ENCODE measurements at places on chromosomes 5 and 9.

DNA sequence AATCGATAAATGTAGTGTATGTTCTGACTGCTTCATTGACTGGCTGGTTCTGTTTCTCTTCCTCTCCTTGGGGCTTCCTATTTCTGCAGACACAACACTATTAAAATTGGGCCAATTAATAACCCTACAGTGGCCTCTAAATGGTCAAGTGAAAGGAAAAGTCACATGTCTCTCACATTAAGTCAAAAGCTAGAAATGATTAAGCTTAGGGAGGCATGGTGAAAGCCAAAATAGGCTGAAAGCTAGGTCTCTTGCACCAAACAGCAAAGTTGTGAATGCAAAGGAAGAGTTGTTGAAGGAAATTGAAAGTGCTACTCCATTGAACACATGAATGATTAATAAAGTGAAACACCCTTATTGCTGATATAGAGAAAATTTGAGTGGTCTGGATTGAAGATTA lies 58.2 kb downstream of the CCNH start:
- DNase-seq, result no peak

GRCh38 chr9:102483651-102484050 lies 511.5 kb upstream of the CYLC2 start:
- DNase-seq, result no peak

- DNase-seq, result no peak
Observed at GRCh38 chr9:89218040-89218928, 39.7 kb upstream of the SHC3 start.

GRCh38 chr5:8123559-8123958 lies 254.6 kb downstream of the MTRR start:
- DNase-seq, result no peak

DNA sequence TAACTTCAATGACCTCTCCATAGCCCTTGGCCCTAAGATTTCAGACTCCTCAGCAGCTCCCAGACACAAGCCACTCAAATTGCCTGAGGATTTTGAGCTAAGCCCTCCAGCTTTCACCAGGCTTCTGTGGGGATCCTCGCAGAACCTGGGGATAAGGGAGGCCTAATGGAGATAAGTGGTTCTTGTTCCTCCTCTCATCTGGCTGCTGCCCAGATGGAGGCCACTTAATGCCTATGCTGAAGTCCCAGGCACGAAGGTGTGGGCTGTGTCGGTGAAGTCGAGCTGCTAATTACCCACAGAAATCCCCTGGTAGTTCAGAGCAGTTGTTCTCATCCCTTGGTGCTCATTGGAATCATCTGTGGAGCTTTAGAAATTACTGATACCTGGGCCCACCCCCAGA lies 10.3 kb upstream of the FAT2 start:
- DNase-seq, result no peak

DNA sequence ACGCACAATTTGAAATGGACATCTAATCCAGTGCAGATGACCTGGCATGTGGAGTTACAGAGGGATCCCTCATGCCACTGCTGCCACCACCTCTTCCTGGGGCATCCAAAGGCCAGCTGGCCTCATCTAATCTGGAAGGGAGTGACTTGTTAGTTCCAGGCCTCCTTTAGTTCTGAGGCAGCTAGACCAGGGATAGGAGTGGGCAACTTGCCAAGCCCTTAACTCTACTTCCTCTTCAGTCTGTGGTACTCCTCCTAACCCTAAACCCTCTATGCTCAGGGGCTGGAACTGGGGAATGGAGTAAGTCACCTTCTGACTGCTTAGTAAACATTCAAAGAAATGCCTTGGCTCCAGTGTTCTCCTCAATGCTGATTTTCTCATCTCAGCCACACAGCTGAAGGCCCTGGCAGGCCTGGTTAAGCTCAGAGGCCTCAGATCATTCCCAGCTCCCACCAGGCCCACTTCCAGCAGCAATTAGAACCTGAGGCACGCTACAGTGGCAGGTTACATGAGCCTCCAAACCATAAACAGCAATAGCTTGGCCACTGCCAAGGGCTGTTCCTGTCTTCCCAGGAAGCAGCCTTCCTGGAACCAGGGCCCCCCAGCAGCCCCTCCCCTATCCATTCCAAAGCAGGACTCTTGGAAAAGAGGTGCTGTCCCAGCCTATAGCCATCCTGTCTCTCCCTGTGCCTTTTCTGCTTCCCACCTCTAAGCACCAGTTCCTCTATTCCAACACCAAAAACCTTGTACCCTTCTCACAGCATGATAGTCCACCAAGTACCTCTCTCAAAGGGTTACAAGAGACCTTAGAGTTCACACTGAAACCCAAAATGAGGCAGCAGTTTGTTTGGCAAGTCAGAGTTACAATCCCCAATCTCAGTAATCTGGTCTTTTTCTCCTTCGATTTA lies 2.0 kb downstream of the EIF4EBP3 start:
- no peak for DNase-seq

DNA sequence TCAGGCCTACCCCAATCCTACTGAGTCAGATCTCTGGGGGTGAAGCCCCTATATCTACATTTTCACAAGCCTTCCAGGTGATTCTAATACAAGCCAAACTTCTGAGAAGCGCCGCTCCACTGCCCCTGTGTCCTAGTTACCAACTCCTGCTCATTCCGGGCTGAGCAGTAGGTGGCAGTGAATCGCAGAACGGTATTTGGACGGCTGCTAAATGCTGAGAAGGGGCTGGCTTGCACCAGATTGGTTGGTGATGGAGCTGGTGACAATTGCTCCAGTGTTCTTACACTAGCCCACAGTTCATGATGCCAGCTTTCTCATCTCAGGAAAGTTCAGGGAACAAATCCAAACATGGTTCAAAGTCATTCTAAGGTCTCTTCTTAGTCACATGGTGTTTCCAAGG lies 31.1 kb upstream of the FGF1 start:
- peak; percentile 61 for DNase-seq

DNA sequence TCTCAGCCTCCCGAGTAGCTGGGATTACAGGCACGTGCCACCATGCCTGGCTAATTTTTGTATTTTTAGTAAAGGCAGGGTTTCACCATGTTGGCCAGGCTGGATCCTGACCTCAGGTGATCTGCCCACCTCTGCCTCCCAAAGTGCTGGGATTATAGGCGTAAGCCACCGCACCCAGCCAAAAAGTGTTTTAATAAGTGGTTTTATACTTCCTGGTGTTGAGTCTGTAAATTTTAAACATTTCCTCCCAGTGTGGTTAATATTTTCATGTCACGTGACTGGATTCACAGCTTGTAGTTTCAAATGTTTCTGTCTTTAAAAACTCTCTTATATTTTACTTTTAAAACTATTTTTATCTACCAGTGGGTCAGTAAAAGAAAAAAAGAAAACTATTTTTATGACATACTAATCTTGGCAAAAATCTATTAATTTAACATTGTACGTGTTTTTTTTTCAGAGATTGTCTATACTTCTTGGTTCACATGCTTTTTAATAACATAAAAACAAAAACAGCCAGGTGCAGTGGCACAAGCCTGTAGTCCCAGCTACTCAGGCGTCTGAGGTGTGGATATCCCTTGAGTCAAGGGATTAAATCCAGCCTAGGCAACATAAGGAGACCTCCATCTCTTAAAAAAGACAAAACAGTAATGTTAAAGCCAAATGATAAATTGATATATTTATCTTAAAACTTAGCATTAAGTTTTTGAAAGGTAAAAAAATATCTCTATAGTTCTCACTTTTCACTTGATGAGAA lies 117.1 kb downstream of the DMXL1 start:
- no peak for DNase-seq

DNA sequence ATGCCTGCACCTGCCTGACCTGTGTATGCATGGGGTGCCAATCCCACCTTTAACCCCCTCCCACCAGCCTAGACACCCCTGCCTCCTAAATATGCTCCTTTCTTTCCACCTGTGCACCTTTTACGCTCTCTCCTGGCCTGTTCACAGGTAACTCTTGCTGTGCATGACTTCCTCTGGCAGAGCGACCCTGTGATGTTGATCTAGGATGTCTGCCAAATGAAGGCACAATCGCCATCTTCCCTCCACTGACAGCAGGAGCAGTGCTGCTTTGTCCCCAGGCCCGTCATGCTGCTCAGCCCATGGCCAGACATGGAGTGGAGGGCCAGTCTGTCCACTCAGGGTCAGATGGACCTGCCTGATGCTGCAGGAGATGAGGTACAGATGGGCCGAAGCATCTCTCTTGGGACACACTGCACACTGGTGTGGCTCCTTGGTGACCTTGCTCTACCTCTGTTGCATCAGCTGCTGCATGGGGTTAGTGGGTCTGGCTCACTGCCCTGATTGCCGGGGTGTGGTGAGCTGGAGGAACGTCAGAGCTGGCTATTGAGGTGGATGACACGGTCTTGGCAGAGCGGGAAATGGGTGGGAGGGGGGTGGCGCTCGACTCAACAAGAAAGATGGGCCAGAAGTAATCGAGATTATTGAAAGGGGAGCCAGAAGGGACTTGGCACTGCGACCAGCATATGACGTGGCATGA lies 101.7 kb upstream of the PITX1 start:
- peak; percentile 18 for DNase-seq

DNA sequence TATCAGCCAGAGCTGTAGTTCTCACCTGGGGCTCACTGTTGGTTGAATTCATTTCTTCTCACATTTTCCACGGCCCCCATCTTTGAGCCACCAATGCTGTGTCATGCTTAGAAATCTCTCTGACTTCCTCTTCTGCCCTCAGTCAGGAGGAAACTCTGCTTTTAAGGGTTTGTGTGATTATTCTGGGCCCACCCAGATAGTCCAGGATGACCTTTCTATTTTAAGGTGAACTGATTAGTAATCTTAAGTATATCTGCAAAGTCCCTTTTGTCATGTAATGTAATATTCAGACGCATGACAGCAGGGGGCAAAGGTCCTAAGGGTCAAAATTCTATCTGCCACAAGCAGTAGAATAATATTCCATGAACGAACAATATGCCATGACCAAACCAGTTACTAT lies 88.4 kb downstream of the AK8 start:
- DNase-seq, result no peak

DNA sequence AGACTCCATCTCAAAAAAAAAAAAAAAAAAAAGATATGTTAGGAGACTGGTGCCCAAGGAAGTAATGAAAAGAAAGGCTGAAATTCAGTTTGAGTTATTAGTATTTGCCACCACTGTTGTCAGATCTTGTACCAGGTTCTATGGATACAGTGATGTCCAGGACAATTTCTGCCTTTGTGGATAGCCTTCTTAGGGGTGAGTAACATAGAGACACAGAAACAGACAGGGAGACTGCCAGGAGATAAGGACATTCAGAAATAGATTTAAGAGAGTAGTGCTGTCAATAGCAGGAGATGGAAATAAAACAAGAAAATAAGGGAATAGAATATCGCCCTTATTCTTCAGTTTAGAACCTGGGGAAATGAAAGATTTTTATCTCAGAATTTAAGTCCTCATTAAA lies 6.3 kb upstream of the SPINK14 start:
- no peak for DNase-seq

DNA sequence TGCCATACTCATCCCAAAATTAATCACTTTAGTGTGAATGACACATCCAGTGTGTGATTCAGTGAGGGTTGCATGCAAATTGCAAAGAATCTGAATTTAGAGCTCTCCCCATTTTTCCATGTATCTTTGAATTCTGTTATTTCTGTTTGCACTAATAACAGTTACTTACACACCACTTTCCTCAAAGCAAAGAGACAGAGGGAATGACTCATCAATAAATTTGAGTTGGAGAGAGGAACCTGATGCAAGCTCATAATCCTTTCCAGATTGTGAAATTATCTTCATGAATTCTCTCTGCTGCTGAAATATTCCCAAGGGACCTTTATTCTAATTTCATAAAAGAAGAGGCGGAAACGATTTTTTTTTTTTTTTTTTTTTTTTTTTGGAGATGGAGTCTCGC lies 204.8 kb downstream of the CDH9 start:
- no peak for DNase-seq

GRCh38 chr9:69168709-69169217 lies 5.3 kb upstream of the TJP2 start:
- DNase-seq, result peak; percentile 40

GRCh38 chr9:80158554-80159170 lies 586.9 kb downstream of the TLE4 start:
- no peak for DNase-seq

- DNase-seq, result no peak
Observed at GRCh38 chr9:37566716-37567115, 9.5 kb downstream of the FBXO10 start.

DNA sequence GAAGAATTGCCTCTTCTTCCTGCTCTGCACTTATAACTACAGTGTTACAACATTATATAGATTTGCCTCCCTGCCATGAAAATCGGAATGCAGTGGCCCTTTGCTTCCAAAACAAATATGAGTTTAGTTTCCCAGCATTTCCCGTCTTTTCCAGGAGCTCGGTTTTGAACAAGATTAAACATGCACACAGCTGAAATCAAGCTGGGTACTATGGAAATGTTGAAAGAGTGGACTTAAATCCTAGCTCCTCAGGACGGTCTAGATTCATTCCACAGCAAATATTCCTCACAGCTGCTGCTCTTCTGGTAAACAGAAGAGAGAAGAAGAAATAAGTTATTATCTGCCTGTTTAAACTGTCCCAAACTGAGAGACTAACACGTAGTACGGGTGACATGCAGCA lies 161.4 kb downstream of the PIK3R1 start:
- no peak for DNase-seq

GRCh38 chr5:168809218-168809617 lies 230.1 kb upstream of the PANK3 start:
- DNase-seq, result no peak

- DNase-seq, result no peak
Observed at GRCh38 chr9:120556775-120557174, 23.2 kb downstream of the CDK5RAP2 start.

GRCh38 chr9:32508728-32509127 lies 17.3 kb downstream of the RIGI start:
- DNase-seq, result no peak

DNA sequence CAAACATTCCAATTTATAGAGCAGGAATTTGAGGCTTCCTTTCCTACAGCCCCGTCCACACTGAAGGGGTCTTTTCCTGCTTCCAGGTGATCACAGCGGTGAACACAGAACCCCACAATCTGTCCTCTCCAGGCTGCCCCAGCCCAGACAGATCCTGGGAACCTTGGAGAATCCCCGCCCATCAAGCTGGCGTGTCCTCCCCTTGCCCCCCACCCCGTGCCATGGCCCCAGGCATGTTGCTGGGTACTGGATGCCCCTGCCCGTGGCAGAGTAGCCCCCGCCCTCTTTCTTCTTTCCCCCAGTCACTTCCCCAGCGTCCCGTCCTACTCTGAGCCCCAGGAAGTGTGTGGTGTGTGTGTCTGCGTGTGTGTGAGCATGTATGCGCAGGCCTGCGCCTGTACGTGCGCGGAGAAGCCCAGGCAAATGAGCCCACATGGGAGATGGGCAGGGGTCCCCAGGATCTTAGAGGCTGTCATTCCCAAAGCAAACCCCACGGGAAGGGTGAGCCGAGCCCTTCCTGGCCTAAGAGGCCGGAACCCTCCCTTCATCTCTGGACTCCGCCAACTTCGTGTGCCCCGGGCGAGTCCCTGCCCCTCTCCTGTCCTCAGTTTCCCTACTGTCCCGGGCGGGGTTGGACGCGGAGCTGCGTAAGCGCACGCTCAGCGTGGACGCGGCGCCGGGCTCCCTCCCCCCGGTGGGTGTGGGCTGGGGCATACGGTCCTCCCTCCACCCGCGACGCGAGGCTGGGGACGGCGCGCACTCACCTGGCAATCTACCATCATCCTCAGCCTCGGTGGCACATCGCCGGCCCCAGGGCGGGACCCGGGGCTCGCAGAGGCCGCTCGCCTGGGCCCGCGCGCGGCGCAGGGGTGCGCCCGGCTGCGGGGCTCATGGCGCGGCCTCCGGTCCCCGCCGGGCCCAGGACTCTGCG lies 15.2 kb downstream of the GBGT1 start:
- DNase-seq, result peak; percentile 61

All from urothelium cell line (cell line).